CD4-positive, alpha-beta T cell treated with Interleukin-4 for 4 hours (primary cell): ENCODE measurements at places on chromosomes 12 and 14.

- no peak for DNase-seq
These were observed 12.8 kb downstream of the ZFHX2 start for GRCh38 chr14:23538785-23539184.

DNA sequence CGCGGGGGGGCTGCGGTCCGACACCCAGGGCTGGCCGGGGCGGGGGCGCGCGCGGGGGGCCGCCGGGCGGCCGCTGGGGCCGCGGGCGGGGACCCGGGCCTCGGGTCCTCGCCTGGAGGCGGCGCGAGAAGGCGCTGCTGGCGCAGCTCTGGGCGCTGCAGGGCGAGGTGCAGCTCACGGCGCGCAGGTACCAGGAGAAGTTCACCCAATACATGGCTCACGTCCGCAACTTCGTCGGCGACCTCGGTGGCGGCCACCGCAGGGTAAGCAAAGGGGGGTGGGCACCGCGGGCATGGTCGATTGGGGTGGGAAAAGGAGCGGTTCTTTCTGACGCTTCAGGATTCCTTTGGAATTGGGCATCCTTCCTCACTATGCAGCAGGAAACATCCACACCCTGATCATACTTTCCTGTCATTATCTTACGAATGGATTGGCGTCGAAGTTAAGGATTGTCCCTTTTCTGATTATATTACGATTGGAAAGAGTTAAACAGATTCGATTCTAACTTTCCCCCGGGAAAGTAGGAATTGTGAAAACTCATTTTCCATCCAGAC, 798 bp downstream of the PDZRN4 start:
- no peak for DNase-seq

- peak; percentile 48 for DNase-seq
These were observed 82.6 kb downstream of the LRRC74A start for GRCh38 chr14:76908834-76909233.

GRCh38 chr12:132346471-132347175, 17.2 kb upstream of the GALNT9 start:
- no peak for DNase-seq

- DNase-seq: no peak
These were observed 204.4 kb downstream of the FOXN3 start for GRCh38 chr14:89212386-89213235.

DNA sequence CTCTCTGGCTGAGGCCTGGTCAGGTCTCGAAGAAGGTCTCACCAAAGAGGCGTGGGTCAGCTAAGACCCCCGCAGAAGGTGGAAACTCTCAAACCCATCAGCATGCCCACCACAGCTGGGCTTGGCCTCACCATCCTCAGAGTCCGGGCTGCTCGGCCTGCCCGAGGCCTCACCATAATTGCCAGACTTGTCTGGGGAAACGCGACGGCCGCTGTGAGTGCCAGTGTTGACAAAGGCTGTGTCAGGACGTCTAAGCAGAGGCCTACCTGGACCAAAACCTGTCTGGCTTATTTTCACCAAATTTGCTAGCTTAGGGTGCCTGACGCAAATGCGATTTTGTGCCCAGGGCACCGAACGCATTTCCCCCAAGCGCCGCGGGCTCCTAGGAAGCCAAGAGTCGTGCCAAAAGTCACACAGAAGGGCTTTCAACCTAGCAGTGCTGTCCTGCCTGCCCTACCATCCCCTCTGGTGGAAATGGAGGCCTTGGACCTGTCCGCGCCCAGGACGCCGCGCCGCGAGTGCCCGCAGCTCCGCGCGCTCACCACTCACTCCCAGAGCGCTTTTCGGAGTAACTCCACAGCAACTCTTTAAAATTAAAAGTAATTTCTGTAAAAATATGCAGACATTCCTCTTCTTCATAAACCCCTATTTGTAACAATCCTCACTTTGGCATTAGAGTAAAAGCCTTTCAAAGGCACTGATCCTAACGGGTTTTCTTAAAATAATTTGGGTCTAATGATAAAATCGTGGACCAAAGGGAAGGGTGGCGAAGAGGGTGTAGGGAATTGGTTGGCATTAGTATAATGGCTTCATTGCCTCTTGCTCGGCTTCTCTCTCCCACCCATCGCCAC, 1.2 kb upstream of the ALX1 start:
- no peak for DNase-seq

- no peak for DNase-seq
These were observed 159.2 kb downstream of the TGFB3 start for GRCh38 chr14:75822522-75823141.

- no peak for DNase-seq
These were observed 112.6 kb downstream of the CALM1 start for GRCh38 chr14:90509403-90509802.

GRCh38 chr12:107355004-107355565, 261.7 kb upstream of the CRY1 start:
- no peak for DNase-seq

DNA sequence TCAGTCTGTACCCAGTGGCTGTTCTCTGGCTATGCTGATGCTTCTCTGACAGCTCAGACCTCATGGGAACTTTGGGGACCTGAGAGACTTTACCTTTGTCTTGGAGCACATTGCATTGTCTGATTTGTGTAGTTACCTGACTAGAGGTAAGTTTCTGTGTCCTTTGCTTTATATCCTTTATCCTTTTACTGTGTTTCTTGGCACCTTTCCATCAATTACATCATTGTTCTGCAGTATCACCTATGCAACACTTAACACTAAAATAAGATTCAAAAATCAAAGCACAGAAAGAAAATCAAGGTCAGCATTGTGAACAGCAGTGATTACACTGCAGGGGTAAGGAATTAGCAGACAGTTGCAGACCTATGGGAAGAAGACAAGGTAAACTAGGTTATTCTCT, 43.8 kb downstream of the SLC35F4 start:
- no peak for DNase-seq

GRCh38 chr12:84604551-84604950, 308.0 kb downstream of the SLC6A15 start:
- DNase-seq: no peak

DNA sequence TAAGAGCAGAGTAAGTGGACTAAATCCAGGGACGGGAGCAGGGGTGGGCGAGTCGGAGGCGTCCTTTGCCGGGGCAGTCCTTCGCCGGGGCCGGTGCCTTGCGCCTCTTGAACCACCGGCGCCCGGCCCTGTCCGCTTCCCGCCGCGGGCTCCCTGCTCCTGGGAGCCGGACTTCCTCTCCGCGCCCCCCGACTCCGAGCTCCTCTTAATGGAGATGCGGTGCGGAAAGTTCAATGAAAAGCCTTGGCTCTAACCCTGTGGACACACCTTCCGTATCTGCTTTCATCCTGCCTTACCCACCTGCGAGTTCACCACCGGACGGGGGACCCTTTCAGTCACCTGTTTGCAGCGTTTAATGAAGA, 412 bp downstream of the FGFR1OP2 start:
- DNase-seq: peak; percentile 13

DNA sequence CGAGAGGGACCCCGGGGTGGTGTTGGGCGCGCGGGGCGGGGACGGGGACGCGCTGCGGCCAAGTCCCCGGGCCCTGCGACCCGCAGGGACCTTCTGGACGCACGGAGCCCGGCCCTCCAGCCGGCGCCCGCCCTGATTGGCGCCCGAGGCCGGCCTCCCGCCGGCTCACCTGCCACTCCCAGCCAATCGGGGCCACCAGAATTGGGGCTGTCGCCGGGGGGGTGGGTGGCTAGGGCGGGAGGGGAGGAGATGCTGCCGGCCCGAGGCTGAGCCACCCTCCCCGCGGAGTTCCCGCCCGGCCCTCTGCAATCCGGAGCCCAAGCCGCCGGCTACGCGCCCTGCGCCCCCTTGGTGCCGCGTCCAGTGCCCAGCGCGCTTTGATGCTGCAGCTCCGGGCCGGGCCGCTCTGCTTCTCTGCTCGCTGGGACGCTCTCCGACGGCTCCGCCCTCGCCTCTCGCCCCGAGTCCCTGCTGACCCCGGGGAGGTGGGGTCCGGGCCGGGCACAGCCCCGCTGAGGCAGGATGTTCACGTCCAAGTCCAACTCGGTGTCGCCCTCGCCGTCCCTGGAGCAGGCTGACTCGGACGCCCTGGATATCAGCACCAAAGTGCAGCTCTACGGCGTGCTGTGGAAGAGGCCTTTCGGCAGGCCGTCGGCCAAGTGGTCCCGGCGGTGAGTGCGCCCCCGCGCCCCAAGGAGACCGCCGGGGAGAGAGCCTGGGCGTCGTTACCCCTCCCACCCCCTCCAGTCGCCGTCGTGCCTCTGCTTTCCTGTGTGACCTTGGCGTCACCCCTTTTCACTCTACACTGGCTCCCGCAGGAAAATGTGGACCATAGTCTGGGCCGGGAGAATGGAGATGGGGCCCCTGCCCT, at the start of gene PLEKHD1:
PLEKHD1 (plus strand) TSS at position 285 of the 871 bp plus-strand sequence; CDS start at position 523, 238 bp downstream.
- DNase-seq: no peak

DNA sequence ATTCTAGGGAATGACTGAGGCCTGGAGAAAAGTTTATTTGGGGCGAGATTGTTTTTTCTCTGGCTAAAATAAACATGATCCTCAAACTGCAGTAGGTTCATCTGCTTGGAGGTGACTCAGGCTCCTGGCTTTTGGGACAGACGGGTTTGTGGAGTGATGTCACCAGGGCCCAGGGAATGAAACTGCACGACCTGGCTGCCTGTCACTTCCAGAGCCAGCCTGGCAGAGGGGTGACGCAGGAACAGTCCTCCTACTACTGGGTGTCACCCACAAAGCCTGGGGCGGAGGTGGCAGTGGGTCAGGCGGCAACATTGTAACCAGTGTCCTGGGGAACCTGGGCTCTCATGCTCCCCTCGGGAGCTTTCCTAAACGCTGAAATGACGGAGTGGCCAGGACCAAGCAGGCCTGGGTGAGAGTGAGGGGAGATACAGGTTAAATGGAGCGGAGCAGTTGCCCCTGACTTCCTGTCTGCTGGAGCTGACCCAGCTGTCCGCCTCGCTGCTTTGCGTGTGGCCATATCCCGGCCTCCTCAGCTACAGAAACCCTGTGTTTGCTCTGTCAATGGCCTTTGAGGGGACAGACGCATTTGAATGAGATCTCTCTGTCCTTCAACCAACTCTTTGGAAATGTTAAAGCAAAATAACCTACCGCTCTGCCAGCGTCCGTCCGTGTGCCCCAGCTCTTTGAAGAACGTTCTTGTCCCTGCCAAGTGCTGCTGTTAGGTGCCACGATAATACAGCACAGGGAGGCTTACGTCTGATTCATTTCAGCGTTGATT, 6.5 kb downstream of the HIP1R start:
- no peak for DNase-seq

- no peak for DNase-seq
These were observed 202.4 kb downstream of the ITPR2 start for GRCh38 chr12:26630546-26631027.

DNA sequence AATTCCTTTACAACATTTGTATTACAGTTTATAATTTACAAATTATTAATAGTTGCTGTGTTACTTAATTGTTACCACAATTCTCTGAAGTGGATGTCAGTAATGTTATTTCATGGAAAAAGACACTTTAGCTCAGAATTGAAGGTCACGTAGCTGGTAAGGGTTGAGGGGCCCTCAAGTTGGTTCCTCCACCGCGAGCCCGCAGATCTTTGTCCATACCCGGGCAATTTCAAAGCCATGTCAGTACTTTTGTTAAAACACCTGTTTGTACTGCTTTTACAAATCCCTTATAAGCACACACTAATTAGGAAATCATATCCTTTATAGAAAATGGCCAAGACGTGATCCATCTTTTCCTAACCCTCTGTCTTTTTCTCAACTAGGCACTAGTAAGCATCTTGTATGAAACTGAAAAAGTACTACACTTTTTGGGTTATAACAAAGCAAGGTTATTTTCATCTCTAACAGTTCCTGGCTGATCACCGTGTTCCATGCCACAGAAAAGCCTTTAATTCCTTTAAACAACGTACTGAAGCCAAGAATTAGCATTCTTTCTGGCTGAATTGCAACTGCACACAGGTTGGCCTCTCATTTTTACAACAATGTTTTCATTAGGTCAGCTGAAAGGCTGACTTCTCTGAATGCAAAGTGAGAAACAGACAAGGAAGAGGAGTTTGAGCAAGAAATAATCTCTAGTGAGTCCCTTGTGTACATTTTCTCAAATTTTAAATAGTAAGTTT, 76.1 kb downstream of the CNTN1 start:
- no peak for DNase-seq

DNA sequence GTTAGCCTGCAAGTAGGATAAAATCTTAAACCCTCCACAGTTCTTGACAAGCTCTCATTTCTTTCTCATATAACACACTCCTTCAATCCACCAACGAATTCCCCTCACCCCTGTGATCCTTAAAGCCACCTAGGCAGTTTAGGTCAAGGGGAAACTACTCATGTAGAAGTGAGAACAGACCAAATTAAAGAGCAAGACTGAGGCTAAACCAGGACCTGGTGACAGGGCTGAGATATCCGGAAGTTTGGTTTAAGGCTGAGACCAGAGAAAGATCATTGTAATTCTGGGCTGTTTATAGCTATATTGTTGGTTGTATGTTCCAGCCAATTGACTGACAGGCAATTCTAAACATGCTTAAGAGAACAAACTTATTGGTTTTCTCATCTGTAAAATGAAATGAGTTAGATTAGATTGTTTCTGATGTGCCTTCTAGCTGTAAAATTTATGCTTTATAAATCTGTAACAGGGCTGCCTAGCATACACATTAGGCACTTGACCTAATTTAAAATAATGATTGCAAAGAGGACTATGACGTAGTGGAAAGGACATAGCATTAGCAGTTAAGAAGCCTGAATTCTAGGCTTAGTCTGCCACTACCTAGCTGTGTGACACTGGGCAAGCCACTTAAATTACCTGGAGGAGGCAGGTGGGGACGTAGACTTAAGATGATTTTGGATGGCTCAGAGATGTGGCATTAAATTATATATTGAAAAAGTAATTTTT, 53.9 kb upstream of the PTGR2 start:
- DNase-seq: no peak

DNA sequence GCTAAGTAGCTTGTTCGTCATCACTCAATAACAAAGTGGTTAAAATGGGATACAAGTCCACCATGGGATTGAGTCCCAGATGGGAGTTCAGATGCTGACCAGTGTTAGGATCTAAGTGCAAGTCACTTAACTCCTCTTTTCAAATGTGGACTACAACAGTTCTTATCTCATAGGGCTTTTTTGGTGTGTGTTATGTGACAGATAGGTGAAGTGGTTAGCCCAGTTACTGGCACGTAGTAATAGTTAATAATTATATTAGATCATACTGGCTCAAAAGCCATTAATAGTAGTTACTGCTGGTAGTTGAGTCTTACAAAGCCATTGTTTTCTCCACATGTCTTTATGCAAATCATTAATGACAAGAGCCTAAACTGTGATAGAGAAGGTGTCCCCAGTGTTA, 73.2 kb downstream of the RCOR1 start:
- DNase-seq: no peak

- DNase-seq: no peak
These were observed 1419.9 kb upstream of the TMEM132C start for GRCh38 chr12:126847005-126847629.

GRCh38 chr14:75279763-75280290, 1.2 kb downstream of the FOS start:
- DNase-seq: no peak

GRCh38 chr12:132367071-132367851, 37.9 kb upstream of the GALNT9 start:
- no peak for DNase-seq

GRCh38 chr12:112979041-112979680, 842 bp downstream of the OAS2 start:
- DNase-seq: peak; percentile 38

GRCh38 chr12:107328442-107329133, 235.2 kb upstream of the CRY1 start:
- DNase-seq: no peak
